ENCODE measurements at places on chromosomes 12 and 14. TPM values are rescaled to one million over a fixed set of nuclear protein-coding genes. Genes with fewer than 3 reads are reported as not detected.
A peak's percentile ranks its signal among the peaks of the same experiment; 100 is the strongest.

Gene PSME2
- 66.6 TPM for total RNA-seq

Gene CAPZA3
- not detected for total RNA-seq

Gene INTS13
- 20.0 TPM for total RNA-seq

Gene RASSF3
- 13.3 TPM for total RNA-seq

Gene TAS2R30
- total RNA-seq = 22.7 TPM

DNA sequence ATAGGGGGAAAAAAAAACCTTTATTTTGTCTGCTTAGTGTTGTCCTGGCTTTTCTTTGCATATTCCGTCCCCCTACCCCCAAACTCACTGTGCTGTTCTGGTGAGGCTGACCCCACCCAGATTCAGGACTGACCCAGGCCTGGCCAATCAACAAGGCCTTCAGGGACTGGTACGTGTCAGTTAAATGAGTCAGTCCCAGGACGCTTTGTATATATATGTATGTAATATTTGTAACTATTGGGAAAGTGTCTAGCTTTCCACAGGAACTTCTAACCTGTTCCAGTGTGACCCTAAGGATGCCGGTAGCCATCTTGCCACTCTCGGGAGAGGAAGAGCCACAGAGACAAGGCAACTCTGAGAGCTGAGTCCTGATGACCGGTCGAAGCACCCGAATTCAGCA is 107.4 kb downstream of the VCPKMT start:
- no peak for DNase-seq

DNA sequence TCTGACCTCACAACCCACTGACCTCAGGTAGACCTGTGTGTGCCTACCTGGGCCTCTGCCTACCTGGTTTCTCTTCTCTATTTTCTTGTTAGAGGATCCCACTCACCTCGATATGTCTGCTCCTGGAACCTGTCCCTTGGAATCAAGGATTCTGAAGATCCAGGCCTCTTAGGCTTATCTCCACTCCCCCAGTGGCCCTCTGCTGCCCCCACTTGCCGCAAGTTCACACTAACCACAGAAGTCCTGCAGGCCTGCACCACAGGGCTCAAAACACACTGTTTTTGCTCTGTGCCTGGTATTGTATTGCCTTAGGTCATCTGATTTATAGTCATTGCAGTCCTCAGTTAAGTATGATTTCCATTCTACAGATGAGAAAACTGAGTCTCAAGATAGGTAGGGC is 15.3 kb upstream of the NRXN3 start:
- no peak for DNase-seq

DNA sequence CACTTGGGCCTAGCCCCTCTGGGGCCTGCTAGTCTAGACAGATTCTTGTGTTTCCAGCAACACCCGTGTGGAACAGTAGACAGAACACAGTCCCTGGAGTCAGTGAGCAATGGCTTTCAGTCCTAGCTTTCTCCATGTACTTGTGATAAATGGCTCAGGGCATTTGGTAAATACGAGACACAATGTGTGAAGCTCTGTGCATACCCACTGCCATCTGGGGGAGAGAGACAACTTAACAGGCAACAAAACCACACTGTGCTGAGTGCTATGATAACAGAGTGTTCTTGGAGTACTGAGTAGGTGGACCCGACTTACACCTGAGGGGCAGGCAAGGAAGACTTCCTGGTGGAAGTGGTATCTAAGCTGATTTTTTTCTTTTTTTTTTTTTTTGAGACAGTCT is 86.3 kb upstream of the TBX3 start:
- DNase-seq = peak; percentile 4

GRCh38 chr14:69153152-69153872 is 393 bp upstream of the DCAF5 start:
- no peak for DNase-seq

GRCh38 chr14:105962532-105962931 is 436.1 kb downstream of the TMEM121 start:
- no peak for DNase-seq

DNA sequence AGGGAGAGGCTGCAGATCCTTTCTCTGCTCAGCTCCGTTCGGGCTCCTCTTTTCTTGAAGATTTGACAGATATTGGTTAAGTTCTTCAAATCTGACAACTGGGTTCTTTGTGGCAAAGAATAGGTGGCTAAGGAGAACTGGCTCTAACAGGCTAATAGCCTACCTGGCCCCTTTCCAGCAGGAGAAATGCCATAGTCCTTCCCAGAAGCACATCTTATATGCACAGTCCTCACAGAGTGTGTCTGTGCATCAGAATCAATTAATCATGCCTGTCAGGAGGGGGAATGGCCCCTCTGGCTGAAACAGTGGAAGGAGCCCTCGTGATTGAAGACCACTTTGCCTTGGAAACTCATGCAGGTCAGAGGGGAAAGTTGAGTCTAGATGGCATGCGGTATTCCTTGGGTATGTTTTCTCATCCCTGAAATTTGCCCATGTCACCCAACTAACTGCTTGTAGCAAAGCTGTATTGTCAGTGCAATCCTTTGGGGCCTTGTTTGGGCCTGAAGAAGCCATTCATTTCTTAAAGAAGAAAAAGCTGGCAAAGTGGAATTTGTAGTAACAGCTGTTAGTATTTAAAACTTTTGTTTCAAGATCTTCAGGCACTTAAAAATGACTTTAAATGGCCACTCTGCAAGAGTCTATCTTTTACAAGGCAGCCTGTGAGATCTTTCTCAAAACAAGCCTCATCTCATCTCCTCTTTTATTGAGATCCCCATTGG is 251.5 kb downstream of the ZFP36L1 start:
- peak; percentile 48 for DNase-seq

DNA sequence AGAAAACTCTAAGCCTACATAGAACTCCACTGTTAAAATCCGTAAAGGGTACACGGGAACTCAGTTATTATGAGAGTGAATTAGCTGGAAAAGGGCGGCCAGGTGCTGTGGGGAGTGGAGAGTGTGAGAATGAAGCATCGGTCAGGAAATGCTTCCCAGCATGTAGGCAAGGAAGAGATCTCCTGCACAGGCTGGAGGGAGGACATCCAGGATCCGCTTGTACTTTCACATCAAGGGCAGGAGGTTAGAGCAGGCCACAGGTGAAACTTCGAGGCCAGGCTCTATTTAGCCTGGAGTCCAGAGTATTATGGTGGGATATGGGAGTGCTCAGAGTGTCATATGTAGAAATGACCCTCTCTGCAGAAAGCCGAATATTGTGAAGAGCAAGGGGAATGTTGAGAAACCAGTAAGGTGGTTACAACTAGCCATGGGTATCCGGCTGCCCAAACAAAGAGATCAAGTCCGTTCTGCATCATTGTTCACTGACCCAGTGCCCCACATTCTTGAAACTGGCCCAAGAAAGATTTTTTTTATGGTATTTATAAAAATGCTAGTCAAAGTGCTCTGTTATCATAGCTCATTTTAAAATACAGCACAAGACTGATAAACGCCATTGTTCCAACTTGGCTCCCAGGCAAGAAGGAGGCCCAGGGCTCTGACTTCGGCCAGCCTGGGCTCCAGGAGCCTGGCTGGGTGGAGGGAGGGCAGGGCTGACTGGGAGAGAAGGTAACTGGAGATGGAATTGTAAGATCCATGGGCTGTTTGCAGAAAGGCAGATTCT is 79.4 kb upstream of the HIF1A start:
- peak; percentile 70 for DNase-seq

GRCh38 chr14:104099096-104100041 is 13.9 kb downstream of the ASPG start:
- no peak for DNase-seq

GRCh38 chr12:80648881-80649280 is 58.6 kb upstream of the MYF6 start:
- DNase-seq = no peak

GRCh38 chr12:457676-458075 is 2.1 kb upstream of the B4GALNT3 start:
- DNase-seq = no peak

GRCh38 chr12:65845751-65846537 is 21.7 kb downstream of the HMGA2 start:
- DNase-seq = no peak

- peak; percentile 76 for DNase-seq
Observed at GRCh38 chr12:97967831-97968230, 505.2 kb downstream of the RMST start.

DNA sequence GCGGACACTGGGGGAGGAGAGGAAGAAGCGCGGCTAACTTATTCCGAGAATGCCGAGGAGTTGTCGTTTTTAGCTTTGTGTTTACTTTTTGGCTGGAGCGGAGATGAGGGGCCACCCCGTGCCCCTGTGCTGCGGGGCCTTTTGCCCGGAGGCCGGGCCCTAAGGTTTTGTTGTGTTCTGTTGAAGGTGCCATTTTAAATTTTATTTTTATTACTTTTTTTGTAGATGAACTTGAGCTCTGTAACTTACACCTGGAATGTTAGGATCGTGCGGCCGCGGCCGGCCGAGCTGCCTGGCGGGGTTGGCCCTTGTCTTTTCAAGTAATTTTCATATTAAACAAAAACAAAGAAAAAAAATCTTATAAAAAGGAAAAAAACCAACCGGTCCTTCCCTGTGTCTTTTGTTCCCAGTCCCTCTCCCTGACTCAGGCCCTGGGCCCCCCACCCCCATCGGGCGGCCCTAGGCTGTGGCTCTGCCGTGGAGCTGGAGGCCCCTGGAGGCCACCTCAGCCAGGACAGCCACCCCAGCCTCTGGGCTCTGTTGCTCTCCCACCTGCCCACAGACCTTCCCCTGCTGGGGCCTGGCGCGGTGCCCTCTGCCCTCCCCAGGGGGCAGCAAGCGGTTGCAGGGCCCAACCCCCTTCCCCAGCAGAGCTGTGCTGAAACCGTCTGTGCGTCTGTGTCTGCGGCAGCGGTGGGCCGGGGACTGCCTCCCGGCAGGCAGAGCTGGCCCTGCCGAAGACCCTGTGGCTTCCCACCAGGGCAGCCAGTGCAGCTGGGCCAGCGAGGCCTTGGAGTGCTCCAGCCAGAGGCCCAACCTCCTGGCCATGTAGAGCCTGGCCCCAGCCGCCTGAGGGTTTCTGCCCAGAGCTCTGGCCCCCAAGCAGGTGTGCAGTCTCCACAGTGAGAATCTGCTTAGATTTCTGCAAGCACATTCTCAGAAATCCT is 4.0 kb upstream of the CRIP2 start:
- no peak for DNase-seq

DNA sequence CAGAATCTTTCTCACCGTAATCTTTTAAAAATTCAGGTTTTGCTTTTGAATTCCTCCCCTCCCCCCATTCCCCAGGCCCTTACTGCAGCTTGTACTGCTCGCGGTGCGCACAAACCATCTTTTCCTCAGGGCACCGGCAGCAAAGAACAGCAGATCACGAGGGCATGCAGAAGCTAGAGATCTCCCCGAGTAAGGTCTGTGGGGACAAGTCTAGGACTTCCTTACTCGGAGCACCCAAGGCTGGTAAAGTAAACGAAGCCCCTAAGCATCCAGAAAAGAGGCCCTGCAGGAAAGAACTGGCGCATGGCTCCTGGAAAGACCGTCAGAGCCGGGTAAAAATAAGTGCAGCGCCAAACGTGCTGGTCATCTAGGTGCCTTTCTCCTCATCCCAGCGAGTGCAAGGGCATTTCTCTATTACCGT is 727 bp downstream of the LDHB start:
- peak; percentile 53 for DNase-seq

- DNase-seq = no peak
Observed at GRCh38 chr12:122001466-122002209, 20.0 kb upstream of the BCL7A start.
